Daoy (cell line): ENCODE measurements at places on chromosomes 6 and 20.
A peak's percentile ranks its signal among the peaks of the same experiment; 100 is the strongest.

DNA sequence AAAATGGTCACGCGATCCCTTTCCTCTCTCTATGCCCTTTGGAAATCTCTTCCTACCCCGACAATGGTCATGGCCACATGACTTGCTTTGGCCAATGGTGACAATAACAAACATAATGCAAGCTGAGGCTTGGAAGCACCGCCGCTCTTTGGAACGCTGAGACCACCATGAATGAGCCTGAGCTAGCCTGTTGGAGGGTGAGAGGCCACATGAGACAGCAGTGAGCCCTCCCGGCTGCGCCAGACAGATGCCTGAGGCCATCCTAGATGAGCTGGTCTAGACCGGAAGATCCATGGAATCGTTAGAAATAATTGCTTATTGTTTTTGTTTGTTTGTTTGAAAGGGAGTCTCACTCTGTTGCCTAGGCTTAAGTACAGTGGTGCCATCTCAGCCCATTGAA lies 64.2 kb downstream of the STK35 start:
- no peak for DNase-seq

GRCh38 chr20:51388756-51389542 lies 153.6 kb downstream of the NFATC2 start:
- no peak for DNase-seq

- no peak for DNase-seq
These were observed 18.0 kb downstream of the AARS2 start for GRCh38 chr6:44294832-44295791.

DNA sequence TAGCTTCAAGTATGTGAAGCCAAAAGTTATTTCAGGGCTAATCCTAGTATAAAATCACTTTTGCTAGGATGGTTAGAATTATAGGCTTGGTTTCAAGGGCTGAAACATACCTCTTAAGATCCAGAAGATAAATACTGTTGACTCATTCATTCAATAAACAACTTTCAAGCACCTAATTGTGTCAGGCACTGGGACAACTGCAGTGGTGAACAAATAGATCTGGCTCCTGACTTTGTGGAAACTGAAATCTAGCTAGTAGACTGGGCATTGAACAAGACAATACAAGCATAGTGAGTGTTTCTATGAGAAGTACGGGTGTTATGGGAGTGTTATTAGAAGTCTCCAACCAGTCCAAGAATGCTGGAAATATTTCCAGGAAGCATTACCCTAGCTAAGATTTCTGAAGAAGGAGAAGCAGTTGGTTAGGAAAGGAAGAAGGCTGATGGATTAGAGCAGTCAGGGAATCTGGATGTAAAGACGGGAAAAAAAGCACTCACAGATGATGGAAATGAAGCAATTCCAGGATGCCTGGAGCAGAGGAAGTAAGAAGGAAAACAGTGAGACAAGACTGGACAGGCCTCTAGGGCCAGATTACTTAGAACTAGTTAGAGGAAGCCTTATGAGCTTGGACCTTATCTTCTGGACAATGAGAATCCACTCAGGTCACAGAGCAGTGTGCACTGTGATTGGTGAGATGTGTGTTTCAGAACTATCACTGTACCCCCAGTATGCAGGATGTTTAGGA lies 132.6 kb upstream of the RAB32 start:
- DNase-seq, result peak; percentile 16

GRCh38 chr20:25397096-25397495 lies 6.5 kb upstream of the ABHD12 start:
- no peak for DNase-seq

DNA sequence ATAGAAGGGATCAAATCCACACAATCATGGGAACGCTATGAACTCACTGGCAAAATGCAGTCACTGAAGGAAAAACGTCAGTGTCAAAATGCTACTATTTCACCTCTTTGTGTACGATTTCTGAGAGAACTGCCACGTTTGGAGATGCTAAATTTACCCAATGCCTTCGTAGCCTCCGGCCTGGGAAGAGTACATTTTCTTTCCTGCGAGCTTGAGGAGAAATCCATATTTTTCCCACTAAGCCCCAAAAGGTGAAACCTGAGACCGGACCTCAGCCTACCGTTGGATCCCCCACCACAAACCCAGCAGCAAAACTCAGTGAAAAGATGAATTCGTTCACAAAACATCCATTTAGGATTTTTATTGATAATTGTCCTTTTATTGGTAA lies 131.7 kb downstream of the GPX5 start:
- no peak for DNase-seq

DNA sequence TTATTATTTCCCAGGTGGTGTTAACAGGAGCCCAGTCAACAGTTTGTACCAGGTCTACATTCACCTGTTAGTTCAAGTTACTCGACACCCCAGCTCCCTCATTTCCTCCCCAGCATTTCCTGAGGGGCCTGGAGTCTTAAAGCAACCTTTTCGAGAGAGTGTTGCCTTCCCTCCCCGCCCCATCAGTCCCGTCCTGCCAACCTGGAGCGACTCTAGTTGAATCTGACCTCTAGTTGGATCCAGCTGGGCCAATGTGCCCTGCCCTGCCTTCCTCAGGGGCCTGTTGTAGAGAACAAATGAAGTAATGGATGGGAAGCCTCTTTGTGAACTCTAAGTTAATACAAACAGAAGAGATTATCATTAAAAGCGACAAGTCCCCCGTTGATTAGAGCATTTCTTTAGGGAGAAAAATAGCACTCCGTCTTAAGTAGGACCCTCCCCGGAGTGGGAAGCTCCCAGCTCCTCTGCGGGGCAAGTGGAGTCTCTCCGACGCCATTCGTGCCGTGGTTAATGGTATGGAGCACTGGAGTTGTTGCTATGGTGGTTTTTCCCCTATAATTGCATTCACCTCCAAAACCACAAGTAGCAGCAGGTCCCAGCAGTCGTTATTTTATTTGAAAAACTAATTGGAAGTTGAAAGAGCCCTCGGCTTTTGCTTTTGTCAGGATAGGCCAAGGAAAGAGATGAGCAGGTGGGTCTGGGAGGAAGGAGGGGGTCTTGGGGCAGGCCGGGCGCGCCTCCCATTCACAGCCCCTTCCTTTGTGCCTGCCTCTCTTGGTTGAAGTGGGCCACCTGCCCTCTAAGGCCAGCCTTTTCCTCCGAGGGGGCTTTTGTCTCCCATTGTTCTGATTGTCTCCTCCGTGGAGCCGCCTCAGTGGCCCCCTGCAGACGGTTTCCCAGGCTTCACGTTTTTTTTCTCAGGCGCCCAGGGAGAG lies 16.1 kb downstream of the GHRH start:
- DNase-seq, result no peak

GRCh38 chr6:129181001-129181400 lies 298.1 kb downstream of the LAMA2 start:
- no peak for DNase-seq

DNA sequence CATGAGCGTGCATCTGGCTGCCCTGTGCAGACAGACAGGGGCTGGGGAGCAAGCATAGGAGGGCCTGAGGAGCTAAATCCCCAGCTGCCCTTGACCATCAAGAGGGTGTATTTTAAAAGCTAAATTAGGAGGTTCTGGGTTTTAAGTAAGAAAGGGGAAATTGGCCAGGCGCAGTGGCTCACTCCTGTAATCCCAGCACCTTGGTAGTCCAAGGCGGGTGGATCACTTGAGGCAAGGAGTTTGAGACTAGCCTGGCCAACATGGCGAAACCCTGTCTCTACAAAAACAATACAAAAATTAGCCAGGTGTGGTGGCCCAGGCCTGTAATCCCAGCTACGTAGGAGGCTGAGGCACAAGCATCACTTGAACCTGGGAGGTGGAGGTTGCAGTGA lies 27.8 kb downstream of the SERPINB6 start:
- DNase-seq, result no peak

GRCh38 chr6:718345-718744 lies 25.4 kb upstream of the EXOC2 start:
- no peak for DNase-seq

- DNase-seq, result no peak
These were observed 710 bp upstream of the ZNF343 start for GRCh38 chr20:2509468-2509781.

GRCh38 chr20:60054716-60055634 lies 96.8 kb downstream of the CDH26 start:
- DNase-seq, result no peak

DNA sequence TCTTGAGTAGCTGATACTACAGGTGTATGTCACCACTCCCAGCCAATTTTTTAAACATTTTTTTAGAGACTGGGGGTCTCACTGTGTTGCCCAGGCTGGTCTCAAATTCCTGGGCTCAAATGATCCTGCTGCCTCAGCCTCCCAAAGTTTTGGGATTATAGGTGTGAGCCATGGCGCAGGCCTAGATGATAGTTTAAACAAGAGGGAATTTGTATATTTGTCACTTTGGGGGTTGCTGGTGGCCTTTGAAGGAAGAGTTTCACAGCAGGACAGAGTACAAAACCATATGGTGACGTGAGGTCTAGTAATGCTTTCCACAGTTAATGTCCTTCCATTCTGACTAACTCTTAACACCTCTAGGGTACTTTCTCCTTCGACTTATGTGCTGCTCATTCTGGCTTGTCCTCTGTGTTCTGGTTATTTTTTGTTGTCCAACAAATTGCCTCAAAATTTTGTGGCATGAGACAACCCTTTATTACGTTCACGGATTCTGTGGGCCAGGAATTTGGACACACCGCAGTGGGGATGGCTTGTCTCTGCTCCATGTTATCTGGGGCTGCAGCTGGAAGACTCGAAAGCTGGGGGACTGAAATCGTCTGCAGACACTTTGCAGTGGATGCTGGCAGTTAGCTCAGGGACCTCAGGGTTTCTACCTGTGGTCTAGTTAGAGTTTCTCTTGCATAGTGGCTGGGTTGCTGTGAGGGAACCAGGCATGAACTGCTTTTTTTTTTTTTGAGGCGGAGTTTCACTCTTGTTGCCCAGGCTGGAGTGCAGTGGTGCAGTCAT lies 23.0 kb upstream of the IER3 start:
- no peak for DNase-seq

DNA sequence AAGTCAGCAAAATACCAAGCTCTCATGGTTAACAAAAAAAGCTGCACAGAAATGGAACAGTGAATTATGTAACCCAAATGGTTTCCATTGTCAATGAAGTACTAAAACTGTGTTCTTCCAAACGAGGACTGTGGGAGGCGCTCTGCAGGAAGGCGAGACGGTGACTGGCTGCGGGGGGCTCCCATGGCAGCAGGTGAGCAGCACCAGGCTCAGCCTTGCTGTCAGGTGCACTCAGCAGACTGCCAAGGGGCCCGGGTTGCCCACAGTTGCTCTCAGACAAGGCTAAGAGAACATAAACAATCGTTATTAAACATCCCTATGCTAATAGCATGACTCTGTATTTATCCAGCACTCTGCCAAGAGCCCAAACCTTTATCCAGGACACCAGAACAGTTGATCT lies 630.3 kb upstream of the ARID1B start:
- no peak for DNase-seq

DNA sequence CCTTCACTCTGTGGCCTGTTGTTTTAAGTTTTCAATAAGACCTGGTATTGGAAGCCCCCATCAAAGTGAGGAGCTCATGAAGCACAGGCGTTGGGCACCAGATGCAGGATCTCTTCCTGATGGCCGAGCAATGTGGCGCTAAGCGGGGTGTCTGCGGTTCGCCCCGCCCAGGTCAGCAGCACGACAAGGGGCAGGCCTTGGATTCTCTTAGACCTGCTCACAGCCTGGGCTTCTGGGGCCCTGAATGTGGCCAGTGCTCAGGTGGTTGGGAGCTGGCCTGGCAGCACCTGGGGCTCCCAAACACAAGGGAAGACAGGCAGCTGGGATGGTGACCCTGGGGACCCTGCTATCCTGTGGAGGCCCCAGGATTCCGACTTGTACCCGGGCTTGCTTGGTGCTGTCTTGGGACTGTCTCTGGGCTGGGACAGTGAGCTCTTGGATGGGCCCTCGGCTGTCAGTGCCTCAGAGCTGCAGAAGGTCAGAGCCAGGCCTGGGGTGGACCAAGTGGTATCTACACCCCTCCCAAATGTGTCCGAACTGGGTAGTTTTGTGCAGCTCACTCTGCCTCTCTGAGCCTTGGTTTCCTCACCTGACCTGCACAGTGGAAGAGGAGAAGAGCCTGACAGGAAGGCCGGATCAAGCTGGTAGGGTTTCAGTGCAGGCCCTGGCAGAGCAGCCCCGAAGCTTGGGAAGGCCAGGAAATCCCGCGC lies 69.1 kb downstream of the PHACTR3 start:
- DNase-seq, result no peak

GRCh38 chr6:26197933-26198721 lies 110.9 kb downstream of the HFE start:
- peak; percentile 53 for DNase-seq

DNA sequence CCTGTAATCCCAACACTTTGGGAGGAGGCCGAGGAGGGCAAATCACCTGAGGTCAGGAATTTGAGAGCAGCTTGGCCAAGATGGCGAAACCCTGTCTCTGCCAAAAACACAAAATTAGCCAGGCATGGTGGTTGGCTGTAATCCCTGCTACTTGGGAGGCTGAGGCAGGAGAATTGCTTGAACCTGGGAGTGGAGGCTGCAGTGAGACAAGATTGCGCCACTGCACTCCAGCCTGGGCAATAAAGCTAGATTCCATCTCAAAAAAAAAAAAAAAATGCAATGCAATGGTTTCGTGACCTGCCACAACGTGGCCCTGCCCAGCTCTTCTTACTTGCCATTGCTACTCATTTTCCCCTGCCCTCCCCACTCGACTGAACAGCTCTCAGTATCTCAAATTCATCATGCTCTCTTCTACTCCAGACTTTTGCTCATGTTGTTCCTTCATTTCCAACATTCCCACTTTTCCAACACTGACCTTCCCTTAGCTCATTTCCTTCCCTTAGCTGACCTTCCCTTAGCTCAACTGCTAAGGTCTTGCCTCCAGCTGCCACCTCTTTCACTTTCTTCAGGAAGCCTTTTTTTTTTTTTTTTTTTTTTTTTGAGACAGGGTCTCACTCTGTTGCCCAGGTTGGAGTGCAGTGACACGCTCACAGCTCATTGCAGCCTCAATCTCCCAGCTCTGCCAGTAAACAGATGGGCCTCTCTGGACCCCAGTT lies 2.1 kb upstream of the MTHFD1L start:
- no peak for DNase-seq

GRCh38 chr6:161128680-161129196 lies 137.2 kb downstream of the MAP3K4 start:
- peak; percentile 84 for DNase-seq

GRCh38 chr20:15396026-15396425 lies 1058.6 kb upstream of the FLRT3 start:
- DNase-seq, result no peak

- DNase-seq, result no peak
These were observed 117.2 kb upstream of the BACH2 start for GRCh38 chr6:90413867-90414266.

DNA sequence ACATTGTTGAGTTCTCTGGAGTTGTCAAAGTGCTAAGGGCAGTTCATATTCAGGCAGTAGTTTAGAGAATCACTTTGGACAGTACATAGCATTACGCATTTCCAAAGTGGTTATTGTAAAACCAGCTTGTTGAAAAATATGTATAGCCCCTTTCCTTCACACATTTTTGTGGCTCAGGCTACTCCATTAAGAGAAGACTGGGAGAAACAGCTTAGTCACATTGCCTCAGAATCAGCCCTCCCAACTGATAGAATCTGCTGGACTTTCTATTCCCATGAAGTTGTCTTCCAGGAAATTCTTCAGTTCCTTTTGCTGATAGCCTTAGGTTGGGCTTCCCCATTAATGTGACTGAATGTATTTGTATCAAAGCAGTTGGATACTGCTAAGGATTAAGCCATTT lies 39.5 kb upstream of the HDGFL1 start:
- DNase-seq, result no peak

- no peak for DNase-seq
These were observed 68.1 kb upstream of the SLC4A11 start for GRCh38 chr20:3307078-3307477.
